ENCODE measurements at places on chromosomes 3 and 15.

DNA sequence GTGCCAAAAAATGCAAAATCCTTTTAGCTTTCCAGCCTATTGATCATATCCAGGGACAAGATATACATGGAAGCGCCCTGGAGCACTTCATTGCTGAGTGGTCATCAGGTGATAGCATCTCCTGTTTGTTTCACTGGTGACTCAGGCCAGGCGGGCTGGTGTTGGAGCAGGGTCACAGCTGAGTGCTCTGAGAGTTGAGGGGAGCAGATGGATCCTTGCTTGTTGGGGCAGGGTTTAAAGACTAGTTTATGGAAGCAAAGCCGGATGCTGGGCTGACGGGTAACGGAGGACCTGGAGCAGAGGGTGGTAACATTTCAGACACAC lies 405.0 kb upstream of the TPM1 start:
- DNase-seq: no peak

GRCh38 chr3:16406579-16406978 lies 106.9 kb downstream of the RFTN1 start:
- no peak for DNase-seq

GRCh38 chr3:102180280-102180931 lies 254.4 kb upstream of the ZPLD1 start:
- DNase-seq: no peak

DNA sequence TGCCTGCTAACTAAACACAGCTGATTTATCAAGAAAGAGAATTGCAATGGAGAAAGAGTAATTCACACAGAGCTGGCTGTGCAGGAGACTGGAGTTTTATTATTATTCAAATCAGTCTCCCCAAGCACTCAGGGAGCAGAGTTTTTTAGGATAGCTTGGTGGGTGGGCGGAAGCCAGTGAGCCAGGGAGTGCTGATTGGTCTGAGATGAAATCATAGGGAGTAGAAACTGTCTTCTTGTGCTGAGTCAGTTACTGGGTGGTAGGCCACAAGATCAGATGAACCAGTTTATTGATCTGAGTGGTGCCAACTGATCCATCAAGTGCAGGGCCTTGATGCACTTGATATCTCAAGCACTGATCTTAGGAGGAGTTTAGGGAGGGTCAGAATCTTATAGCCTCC lies 891.9 kb upstream of the CADM2 start:
- no peak for DNase-seq

DNA sequence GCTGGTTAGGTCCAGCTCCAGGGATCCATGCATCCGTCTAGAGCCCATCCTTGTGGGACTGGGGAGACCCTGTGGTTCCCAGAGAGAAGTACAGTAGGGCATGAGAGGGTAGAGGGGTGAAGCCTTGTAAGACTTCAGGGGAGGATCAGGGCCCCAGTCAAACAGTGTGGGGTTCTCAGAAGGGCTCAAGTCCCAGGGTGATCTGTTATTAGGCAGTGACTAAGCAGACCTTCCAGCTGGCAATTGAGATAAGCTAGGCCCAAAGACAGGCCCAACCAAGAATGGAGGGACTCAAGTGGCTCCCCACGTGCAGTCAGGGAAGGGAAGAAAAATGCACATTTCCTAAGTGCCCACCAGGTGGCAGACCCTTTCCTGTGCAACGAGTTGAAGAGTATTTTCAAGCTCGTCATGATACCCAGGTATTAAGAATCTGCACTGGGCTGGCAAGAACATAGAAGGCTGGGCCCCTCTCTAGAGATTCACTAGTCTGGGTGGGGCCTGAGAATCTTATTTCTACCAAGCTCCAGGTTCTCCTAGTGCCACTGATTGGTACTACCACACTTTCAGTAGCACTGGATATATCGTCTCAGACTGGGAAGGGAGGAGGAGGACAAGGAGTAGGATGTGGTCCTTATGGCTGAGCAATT lies 240.8 kb downstream of the NR1D2 start:
- no peak for DNase-seq

DNA sequence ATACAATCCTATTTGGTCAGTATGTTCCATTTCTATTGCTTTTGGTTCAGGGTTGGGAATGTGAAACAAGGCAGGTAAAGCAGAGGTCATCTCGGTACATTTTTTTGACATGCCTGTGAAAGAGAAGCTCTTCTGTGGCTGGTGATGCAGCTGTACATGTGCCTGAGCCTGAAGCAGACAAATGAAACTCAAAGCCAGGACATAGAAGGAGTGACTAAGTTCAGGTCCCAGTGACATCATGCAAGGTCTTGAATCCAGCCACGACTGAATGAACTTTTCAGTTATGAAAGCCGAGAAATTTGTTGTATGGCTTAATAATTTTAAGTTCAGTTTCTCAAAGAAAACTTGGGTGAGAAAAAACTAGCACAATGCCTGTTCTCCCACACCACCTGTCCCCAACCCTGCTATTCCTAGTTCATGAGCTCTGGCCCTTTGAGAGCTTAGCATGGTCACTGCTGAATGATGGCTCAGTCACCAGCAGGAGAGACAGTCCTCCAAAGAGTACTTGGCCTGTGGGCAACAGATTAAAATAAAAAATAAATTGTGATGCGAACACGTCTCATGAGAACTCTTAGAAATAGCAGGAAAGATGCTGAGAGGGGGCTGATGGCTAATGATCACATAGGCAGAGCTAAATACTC lies 600.2 kb upstream of the GRM7 start:
- DNase-seq: no peak

DNA sequence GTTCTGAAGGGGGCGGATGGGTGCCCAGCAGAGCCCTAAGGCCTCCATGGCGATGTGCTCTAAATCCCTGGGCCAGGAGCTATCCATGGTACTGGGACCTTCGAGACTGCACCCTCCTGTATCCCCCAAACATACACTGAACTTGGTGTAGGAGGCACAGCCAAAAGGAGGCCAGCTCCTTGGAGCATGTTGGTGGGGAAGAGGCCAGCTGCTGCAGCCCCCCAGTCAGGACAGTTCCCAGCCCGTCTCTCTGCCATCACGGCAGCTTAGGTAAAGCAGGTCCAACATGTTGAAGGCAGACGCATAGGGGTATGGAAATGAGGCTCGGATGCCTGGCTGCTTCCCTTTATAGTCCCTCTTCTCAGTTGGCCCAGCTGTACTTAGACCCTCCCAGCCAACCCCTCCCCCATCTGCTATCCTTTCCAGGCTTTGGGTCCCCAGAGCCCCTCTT lies 1.8 kb downstream of the CAMKV start:
- no peak for DNase-seq

GRCh38 chr3:163175970-163176369 lies 1679.4 kb downstream of the OTOL1 start:
- no peak for DNase-seq

DNA sequence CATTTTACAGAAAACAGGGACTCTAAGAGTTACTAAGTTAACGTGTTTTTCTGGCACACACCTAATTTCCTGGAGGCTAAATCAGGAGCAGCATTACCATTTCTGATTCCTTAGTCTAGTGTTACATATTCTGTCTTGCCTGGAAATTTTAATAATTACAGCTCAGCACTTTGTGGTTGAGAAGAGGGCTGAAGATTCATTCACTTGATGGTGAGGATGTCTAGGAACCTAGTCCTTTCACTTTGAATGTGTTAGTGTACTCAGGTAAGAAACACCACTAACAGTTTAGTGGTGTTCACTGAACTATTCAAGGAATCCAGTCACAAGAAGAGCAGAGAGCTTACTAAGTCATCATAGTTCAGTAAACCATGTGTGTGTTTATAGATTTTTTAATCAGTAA lies 102.8 kb downstream of the STT3B start:
- DNase-seq: no peak

- no peak for DNase-seq
These were observed 10.9 kb downstream of the SLCO2A1 start for GRCh38 chr3:134018850-134019249.

GRCh38 chr15:90078965-90079364 lies 23.3 kb downstream of the IDH2 start:
- DNase-seq: no peak

- DNase-seq: no peak
These were observed 310.3 kb downstream of the FGF12 start for GRCh38 chr3:192417017-192417416.

DNA sequence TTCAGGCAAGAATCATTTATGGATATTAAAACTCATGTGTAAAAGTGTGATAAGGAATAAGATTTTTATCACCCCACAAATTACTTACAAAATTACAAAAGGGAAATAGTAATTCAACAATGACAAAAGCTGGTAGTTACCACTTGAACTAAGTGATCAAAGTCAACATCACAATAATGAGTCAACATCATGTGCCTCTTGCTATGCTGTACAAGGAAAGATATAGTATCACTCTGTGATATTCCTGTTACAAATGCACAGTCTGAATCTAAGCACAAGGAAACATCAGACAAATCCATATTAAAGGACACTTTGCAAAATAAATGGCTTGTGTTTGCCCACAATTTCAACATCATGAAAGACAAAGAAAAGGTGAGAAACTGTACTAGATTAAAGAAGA lies 90.5 kb upstream of the PLCL2 start:
- DNase-seq: no peak

DNA sequence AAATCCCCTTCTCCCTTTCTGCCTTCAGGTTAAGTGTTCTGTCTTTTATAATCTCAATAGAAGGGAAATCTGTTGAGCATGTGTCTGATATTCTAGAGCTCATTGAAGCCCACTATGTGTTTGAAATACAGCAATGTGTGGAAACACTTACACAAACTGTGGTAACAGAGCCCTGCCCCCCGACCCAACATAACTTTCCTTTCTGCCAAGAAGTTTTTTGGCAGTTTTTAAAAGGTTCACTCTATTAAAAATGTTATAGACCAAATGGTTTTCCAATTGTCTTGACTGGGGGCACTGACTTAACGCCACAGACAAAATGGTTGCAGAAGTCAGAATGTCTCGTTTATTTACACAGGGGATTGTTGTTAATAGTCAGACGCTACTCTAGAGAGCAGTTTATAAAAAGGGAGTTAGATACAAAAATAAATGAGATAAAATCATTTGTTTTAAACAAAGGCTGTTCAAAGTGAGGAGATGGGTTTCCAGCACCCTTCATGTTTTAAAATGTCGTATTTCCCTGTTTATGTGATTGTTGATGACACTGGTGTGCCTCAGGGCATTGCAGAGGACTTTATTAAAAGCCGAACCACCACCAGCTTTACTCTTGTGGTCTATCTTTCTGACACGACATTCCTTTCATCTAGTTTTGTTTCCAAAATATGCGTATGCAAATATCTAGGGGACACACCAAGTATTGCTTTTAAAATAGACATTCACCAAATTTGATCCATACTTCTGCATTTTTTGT lies 26.7 kb upstream of the GREM1 start:
- no peak for DNase-seq

DNA sequence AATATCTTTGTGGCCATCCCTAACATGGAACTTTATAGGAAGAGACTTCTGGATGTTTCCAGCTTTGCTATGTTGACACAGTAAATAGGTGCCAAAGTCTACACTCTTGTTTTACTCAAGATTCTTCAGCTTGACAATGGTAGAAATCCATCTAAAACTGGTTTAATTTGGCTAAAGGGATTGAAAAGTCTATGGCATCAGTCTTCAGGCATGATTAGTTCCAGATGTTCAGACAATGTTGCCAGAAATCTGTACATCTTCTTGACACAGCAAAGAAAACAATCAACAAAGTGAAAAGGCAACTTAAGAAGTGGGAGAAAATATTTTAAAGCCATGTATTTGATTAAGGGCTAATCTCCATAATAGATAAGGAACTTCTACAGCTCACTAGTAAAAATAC lies 130.5 kb downstream of the LRRC3B start:
- DNase-seq: no peak

DNA sequence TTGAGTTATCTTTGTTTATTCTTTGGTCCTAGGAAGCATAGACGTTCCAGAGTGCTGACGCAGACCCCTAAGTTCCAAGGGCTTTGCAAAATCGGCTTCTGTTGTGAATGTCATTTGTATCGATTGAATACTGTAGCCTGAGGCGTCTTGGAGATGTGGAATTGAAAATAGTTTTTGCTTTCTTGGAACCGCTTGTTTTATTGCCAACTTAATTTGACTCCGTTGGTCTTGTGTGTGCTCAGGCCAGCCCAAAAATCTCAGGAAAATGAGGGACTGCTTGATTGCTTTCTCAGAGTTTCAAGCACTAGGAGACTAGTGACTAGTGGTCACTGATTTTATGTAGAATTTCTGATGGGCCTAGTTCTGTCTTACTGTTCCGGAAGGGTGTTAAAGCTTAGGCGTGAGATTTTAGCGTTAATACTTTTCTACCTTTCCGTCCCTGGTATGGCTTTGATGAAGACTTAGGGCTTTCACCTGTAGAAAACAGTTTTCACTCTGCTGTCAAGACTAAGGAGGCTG lies 263 bp upstream of the UTS2B start:
- no peak for DNase-seq

- DNase-seq: no peak
These were observed 97.5 kb upstream of the SPATA12 start for GRCh38 chr3:56962922-56963321.

DNA sequence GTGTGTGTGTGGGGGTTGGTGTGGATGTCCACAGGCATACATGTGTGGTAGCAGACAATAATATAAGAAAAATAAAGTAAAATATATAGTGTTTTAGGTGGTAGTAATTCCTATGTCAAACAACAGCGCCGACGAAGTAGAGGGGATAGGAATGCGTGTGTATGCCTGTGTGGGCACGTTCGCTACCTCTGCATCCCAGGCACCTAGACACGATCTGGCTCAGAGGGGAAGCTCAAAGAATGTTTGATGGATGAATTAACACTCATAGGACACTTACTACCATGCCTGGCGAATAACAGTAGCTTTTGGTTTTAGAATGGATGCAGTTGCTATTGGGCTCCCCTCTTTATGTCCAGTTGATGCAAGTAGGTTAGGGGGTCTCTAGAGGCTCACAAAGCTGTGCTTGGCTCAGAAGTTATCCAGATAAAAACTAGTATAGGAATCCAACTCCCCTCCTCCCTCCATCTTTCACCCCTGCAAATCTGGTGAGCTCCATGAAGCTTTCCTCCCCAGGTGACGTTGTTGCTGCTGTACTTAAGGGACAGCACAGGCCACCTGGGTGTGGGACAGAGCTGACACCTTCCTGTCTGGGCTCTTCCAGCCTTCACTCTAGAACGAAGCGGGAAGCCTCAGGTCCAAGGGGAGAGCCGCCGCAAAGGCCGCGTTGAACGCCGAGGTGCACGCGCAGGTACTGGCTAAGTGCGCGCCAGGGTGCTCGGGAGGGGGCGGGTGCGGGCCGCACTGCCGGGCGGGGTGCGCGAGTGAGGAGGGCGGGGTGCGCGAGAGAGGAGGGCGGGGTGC lies 192.6 kb upstream of the LYSMD4 start:
- DNase-seq: peak; percentile 79

GRCh38 chr15:49441816-49442215 lies 18.8 kb downstream of the FGF7 start:
- DNase-seq: no peak

DNA sequence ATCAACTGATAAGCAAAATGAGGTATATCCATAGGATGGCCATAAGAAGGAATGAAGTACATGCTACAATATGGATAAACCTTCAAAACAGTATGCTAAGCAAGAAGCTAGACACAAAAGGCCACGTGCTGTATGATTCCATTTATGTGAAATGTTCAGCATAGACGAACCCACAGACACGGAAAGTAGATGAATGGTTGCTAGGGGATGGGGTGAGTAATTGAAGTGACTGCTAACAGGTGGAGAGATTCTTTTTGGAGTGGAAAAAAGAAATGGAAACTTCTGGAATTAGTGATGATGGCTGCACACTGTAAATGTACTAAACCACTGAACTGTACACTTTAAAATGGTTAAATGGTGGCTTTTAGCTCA lies 630 bp upstream of the EFCAB12 start:
- DNase-seq: no peak

All from CD4-positive, alpha-beta memory T cell (primary cell).